ENCODE measurements at places on chromosomes 6 and 20.
A peak's percentile ranks its signal among the peaks of the same experiment; 100 is the strongest.

DNA sequence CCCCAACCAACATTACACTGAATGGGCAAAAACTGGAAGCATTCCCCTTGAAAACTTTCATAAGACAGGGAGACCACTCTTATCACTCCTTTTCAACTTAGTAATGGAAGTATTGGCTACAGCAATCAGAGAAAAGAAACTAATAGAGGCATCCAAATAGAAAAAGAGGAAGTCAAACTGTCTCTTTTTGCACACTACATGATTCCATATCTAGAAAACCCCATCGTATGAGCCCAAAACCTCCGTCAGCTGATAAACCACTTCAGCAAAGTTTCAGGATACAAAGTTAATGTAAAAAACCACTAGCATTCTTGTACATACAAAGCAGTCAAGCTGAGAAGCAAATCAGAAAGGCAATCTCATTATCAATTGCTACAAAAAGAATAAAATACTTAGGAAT, 580.4 kb upstream of the PTCHD4 start:
- no peak for DNase-seq

DNA sequence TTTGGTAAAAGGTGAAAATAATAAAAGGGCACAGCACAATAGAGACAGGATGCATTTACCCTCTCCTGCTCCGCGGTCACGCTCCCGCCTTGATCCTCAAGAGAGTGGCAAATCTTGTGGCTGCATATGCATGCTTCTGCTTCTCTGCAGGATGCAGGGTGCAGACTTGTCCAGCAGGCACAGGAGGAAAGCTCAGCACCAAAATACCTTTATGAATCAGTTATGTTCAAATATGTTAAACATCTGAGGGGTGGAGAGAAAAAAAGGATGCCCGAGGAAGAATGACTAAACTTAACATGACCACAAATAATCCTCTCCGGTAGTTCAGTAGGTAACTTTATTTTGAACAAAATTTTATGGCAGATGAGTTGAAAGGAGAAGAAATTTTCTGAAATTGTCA, 366.1 kb upstream of the SOX4 start:
- DNase-seq: no peak

DNA sequence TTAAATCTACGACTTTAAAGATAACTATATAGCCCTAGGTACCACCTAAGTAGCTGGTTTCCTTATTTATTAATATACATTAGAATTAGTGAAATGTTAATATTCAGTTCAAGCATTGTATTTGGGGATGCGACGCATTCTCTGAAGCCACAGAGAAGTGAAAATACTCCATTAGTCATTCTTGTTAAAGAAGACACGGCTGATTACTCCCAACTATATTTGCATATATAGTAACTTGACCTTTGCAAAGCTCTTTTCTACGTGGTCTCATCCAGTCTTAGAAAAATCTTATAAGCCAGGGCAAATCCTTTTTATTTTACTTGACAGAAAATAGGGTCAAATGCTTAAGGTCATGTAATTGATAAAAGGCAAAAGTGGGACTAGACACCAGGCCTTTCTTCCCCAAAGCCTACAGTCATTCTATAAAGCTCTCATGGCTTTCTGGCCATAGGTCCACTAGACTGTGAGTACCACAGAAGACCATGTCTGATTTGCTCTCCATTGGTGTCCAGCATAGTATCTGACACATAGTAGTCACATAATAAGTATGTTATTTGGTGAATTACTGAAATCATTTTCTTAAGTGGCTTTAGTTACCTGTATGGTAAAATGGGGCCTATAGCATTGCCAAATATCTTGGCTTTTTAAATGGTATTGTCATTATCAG, 11.3 kb downstream of the ZHX3 start:
- no peak for DNase-seq

GRCh38 chr6:74598462-74599393, 607.1 kb downstream of the COL12A1 start:
- no peak for DNase-seq

DNA sequence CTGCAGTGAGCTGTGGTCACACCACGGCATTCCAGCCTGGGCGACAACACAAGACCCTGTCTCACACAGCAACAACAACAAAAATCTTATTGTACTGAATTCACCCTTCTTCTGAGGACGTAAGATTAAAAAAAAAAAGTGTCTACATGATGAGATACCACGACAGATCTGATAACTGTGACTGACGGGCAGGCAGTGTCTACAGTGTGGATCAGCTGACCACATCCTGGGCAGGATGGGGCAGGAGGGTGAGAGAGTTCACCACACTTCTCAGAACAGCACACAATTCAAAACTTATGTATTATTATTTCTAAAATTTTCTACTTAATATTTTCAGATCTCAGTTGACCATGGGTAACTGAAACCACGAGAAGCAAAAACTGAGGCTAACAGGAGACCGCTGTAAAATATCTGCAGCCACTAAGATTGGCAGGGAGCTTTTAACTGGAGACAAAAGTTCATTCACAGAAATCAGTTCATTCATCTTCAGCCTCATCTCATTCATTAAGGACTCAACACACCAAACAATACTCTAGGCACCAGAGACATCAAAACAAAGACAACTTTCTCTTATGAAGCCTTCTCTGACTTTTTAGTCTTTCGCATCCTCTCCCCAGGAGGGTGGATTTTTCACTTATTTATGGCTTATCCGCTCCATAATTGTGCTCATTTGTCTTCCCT, 15.7 kb upstream of the NHSL1 start:
- DNase-seq: no peak

DNA sequence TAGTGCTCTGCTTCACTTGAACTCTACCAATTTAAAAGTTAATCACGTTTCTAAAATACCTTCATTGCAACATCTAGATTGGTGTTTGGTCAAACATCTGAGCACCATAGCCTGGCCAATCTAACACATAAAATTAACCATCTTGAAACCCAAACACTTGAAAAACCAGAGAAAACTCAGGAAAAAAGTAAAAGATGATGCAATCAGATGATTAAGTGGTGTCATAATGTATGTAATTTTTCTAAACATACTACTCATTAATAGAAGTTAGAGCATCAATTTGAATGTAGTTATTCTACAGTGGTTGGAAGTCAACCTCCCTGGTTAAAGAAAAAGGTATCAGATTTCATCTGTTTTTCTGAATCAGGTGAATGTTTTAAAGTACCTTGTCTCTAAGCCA, 228.6 kb upstream of the ID4 start:
- no peak for DNase-seq

DNA sequence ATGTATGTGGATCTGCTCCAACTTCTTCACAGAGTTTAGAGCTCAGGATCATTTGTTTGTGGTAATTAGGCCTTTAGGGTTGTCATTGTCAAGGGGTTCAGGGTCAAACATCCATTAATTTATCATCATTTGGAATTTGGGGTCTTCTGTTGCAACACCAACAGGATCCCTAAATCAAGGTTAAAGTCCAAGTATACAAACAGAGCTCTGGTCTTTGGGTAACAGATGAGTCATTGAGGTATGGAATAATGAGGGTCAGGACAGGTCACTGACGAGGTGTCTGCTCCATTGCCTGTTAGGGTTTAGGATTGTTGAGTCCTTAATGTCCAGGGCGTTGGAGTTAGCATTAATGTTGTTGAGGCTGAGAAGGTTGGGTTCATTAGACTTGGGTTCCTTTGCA, 47.6 kb downstream of the PRND start:
- DNase-seq: no peak

- DNase-seq: no peak
These were observed 22.8 kb upstream of the KHDC1 start for GRCh38 chr6:73285674-73286283.

- no peak for DNase-seq
These were observed 79.6 kb downstream of the ADAT2 start for GRCh38 chr6:143370812-143371370.

- no peak for DNase-seq
These were observed 10.5 kb downstream of the NT5E start for GRCh38 chr6:85460154-85460920.

DNA sequence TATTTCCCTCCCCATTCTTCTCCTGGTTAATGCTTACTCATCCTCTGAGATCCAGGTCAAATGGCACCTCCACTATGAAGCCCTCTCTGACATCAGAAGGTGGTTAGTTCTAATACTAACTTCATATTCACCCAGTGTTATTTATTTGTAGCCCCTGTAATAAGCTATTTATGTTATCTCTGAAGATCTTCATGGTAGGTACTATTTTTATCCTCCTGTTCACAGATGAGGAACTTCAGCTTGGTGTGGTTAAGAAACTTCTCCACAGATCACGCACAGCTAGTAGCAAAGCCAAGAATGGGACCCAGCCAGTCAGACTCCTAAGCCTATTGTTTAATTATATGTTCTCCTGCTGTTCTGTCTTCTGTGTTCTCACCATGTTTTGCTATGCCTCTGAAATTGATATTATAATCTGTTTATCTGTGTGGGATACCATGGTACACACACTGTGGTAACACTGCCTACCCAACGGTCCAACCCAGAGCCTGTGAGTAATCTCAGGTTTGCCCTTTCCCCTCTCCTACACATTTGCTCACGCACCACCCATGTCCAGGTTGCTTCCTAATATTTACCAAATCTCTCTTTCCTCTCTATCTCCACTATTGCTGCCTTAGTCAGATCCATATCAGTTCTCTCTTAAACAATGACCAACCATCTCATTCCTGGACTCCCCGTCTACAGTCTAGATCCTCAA, 98.4 kb downstream of the IPCEF1 start:
- DNase-seq: no peak

DNA sequence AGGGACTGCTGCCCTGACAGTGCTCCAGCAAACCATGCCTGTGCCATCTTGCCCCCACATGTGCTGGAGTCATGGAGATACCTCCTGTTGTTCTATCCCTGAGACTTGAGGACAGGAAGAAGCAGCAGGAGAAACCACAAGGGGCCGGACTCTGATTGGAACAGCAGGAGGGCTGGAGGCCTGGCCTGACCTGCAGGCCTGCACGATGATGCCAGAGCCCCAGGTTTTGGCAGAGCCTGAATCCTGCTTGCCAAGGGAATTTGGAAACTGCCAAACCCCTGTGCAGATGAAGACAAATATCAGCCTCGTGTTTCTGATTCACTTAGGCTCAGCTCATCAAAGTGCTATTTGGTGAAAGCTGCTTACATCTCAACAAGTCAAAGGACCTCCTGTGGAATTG, 177.6 kb downstream of the MAFB start:
- DNase-seq: no peak

DNA sequence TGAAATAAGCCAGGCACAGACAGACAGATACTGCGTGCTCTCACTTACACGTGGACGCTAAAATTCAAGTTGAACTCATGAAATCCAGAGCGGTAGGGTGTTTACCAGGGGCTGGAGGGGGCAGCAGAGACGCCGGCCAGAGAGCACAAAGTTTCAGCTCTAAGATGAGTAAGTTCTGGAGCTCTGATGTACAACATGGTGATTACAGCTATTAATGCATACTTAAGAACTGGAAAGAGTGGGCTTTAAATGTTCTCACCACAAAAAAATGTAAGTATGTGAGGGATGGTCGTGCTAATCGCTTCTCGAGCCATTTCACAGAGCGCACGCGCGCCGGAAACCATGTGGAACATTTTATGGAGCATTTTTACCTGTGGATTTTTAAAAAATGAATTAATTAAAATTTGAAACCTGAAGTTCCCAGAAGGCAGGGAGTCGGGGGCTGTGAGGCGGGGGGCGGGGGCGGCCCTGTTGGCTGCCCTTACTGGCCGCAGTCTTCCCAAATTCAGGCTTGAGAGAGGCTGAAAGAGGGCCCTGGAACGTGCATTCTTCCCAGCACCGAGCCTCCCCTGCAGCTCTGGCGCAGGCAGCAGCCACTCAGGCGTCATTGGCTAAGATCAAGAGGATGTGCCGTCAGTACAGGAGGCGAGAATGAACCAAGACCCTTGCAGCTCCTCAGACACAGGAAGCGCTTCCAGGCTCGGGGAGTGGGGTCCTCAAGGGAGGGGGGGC, 8.5 kb upstream of the SLCO4A1 start:
- no peak for DNase-seq

- no peak for DNase-seq
These were observed 56.7 kb upstream of the CEP85L start for GRCh38 chr6:118708055-118708454.

- no peak for DNase-seq
These were observed 43.8 kb downstream of the BMP6 start for GRCh38 chr6:7769702-7770101.

- peak; percentile 58 for DNase-seq
These were observed 7.1 kb downstream of the RBM38 start for GRCh38 chr20:57398231-57398821.

- DNase-seq: no peak
These were observed 185.7 kb downstream of the SASH1 start for GRCh38 chr6:148528292-148528691.
